ENCODE measurements at places on chromosomes 3 and 15. TPM values are rescaled to one million over a fixed set of nuclear protein-coding genes. Genes with fewer than 3 reads are reported as not detected.

DNA sequence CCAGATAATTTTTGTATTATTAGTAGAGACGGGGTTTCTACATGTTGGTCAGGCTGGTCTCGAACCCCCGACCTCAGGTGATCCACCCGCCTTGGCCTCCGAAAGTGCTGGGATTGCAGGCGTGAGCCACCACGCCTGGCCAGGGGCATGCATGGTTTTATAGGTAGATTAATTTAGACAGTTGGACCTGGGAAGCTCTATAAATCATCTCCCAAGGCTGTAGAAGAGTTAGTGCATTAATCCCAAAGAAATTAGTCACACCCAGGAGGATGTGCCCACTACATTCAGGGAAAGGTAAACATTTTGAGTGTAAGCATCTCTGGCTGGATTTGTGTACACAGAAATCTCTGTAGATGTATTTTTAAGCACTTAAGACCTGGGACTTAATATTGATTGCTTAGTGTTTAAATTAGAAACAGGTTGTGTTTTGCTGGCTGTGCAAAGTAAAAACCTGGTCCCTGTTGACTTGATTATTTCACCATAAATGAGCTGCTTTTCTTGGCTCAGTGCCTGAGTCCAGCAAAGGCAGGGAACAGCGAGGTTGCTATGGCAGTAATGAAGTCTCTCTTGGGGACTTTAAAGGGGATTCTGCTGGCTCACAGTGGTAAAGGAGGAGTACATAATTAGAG, 19.2 kb downstream of the EXOSC7 start:
- no peak for DNase-seq

DNA sequence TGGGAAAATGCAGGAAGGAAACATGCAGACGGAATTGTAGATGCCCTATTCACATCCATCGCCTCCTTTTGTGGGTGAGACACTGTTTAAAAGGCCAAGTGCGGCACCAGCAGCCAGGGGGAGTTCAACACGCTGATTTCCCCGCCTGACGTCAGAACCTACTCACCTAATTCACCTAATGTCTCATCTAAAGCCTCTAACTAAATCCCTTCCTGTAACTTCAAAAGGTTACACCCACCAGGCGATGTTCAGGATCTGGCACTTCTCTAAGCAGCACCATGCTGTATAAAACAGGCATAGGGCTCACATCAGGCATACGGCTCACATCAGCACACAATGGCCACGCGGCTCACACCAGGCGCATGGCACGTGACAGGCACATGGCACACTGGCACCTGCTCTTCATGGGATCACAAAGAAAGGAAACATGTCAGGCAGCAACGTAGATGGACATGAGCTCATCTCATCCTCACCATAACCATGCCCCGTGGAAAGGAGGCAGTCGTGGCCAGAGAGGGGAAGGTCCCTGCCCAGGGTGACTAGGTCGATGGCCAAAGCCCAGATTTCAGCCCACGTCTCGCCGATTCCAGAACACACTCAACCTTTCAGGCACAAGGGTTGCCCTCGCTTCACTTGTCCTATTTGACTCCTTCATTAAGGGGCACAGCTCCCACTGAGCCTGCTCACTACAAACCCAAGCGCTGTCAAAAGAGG, 21.7 kb downstream of the XXYLT1 start:
- no peak for DNase-seq

DNA sequence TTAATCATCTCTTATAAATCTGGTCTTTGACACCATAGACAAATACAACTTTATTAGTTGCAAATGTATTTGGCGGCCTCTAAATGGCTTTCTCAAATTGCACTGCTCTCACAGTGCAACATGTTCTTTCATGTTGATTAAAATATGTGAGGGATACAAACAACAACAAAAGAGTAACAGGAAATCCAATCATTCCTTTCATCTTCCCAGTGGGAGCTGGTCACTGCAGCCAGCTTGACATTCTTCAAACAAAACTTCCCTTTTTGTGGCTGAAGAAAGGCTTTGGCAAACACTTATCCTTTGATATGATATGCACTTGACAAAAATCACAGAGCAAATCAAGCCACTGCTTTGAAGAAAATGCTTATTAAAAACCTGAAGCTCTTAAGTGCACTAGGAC, 973.6 kb downstream of the EPHA3 start:
- DNase-seq, result no peak

Gene SRP14
- 235 TPM for total RNA-seq

Gene MUC4
- not detected for total RNA-seq

Gene TMEM40
- 2.8 TPM for total RNA-seq

Gene UNC13C
- total RNA-seq, result 0.07 TPM

Gene FANCD2OS
- not detected for total RNA-seq

Gene ALG1L2
- total RNA-seq, result not detected
